Hepatocyte (in vitro differentiated cells): ENCODE measurements at places on chromosomes 7 and 10. TPM values are rescaled to one million over a fixed set of nuclear protein-coding genes. Genes with fewer than 3 reads are reported as not detected.

MAT1A gene
- 50.0 and 62.1 TPM in 2 replicates for total RNA-seq

PTPN20 gene
- 0.32 and 0.60 TPM in 2 replicates for total RNA-seq

PRF1 gene
- total RNA-seq, result not detected in 2 replicates

OR13A1 gene
- total RNA-seq, result 0.37 TPM in 1 of 2 replicates, not detected in the other

PCDH15 gene
- 0.88 and 1.1 TPM in 2 replicates for total RNA-seq

CPN1 gene
- 2.8 and 3.8 TPM in 2 replicates for total RNA-seq

DNA sequence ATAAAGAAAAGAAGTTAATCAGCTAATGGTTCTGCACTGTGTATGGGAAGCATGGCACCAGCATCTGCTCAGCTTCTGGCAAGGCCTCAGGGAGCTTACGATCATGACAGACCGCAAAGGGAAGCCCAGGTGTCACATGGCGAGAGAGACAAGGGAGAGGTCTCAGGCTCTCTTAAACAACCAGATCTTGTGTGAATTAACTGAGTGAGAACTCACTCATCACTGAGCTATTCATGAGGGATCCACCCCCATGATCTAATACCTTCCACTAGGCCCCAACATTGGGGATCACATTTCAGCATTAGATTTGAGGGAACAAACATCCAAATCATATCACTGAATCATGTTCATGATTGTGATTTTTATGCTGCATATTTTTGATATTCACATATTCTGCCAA lies 5.8 kb downstream of the USP54 start:
- peak overlapping the region; percentile 73 for H3K27ac ChIP-seq
- H3K4me1 ChIP-seq, result peaks cover 16% of the 10 kb centered on the region
- no peak for DNase-seq

GRCh38 chr10:48821692-48822091 lies 117.9 kb downstream of the LRRC18 start:
- no peak overlapping the region for H3K27ac ChIP-seq
- DNase-seq, result no peak
- H3K36me3 ChIP-seq, result no peaks in the 10 kb centered on the region
- H3K4me1 ChIP-seq, result no peaks in the 10 kb centered on the region

- H3K27me3 ChIP-seq, result no peaks in the 10 kb centered on the region
- DNase-seq, result no peak
- H3K4me1 ChIP-seq, result peaks cover 21% of the 10 kb centered on the region
- H3K27ac ChIP-seq, result peak overlapping the region; percentile 72
Observed at GRCh38 chr10:79488870-79489269, 23.5 kb upstream of the EIF5AL1 start.

DNA sequence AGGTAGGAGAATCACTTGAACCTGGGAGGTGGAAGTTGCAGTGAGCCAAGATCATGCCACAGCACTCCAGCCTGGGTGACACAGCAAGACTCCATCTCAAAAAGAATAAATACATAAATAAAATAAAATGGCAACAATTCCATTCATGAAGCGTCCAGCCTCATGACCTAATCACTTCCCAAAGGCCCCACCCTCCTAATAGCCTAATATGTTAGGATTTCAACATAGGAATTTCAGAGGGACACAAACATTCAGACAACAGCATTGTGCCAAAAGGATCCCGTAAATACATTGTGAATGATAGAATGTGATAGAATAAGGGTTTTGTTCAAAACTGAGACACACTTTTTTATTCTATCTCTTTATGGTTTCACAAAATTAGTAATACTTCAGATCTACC lies 90.3 kb downstream of the FAM107B start:
- no peaks in the 10 kb centered on the region for H3K27me3 ChIP-seq
- no peaks in the 10 kb centered on the region for H3K4me1 ChIP-seq
- H3K4me3 ChIP-seq, result no peak overlapping the region
- no peak for DNase-seq
- H3K36me3 ChIP-seq, result no peaks in the 10 kb centered on the region

GRCh38 chr10:74406006-74406405 lies 255.0 kb downstream of the ADK start:
- H3K36me3 ChIP-seq, result peaks cover 2% of the 10 kb centered on the region
- H3K27ac ChIP-seq, result no peak overlapping the region
- H3K27me3 ChIP-seq, result no peaks in the 10 kb centered on the region
- no peak overlapping the region for H3K4me3 ChIP-seq
- DNase-seq, result no peak

GRCh38 chr7:47496056-47496665 lies 85.8 kb downstream of the TNS3 start:
- DNase-seq, result no peak
- no peaks in the 10 kb centered on the region for H3K36me3 ChIP-seq
- H3K27me3 ChIP-seq, result no peaks in the 10 kb centered on the region
- no peak overlapping the region for H3K4me3 ChIP-seq

- no peak for DNase-seq
- H3K27ac ChIP-seq, result no peak overlapping the region
- no peak overlapping the region for H3K4me3 ChIP-seq
- no peaks in the 10 kb centered on the region for H3K36me3 ChIP-seq
- no peaks in the 10 kb centered on the region for H3K4me1 ChIP-seq
Observed at GRCh38 chr10:34664706-34665105, 150.4 kb downstream of the PARD3 start.

DNA sequence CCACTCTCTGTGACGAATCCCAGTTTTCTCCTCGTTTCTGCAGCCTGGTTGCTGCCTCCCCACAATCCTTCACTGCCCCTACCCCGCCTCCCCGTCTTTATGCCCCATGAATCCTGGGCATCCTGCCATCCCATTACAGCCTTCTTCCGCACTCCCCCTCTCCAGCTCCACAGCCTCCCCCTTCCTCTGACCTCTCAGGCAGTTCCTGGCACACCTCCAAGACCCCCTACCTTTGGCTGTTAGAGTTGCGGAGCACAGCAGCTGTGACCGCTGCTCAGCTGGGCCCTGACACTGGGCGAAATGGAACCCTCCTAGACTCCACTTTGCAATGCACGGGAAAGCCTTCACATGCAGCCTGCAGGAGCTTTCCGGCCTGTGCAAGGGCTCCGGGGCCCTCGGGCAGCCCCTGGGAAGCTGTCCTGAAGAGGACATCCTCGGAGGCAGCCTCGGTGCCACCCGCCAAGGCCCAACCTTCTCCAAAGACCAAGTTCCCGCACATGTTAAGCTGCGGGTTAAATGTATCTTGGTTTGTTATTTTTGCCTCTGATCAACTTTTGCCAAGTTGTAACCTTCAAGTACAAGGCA lies 400.7 kb upstream of the MKI67 start:
- H3K36me3 ChIP-seq, result no peaks in the 10 kb centered on the region
- H3K27me3 ChIP-seq, result peaks cover 4% of the 10 kb centered on the region
- no peak overlapping the region for H3K27ac ChIP-seq
- no peaks in the 10 kb centered on the region for H3K4me1 ChIP-seq
- peak; percentile 44 for DNase-seq

DNA sequence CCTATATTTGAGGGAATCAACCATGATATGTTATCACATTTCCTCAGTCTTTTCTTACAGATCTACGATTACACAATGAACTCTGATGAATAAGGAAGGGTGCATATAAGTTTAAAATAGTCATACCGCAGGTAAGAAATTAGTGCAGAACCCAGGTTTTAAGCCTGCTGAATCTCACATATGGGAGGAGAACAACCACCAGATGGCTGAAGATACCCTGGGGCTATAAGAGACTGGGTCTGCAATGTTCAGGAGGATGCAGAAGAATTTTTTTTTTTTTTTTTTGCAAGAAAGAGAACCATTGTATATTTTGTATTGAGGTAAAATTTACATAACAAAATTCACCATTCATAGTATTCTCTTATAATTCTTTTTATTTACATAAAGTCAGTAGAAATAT lies 372.3 kb upstream of the MYO3A start:
- no peaks in the 10 kb centered on the region for H3K27me3 ChIP-seq
- H3K27ac ChIP-seq, result no peak overlapping the region
- no peak for DNase-seq
- no peaks in the 10 kb centered on the region for H3K36me3 ChIP-seq

GRCh38 chr7:36036590-36036989 lies 116.5 kb upstream of the EEPD1 start:
- peaks cover 12% of the 10 kb centered on the region for H3K4me1 ChIP-seq
- H3K4me3 ChIP-seq, result no peak overlapping the region
- no peaks in the 10 kb centered on the region for H3K27me3 ChIP-seq
- H3K27ac ChIP-seq, result peak overlapping the region; percentile 78

DNA sequence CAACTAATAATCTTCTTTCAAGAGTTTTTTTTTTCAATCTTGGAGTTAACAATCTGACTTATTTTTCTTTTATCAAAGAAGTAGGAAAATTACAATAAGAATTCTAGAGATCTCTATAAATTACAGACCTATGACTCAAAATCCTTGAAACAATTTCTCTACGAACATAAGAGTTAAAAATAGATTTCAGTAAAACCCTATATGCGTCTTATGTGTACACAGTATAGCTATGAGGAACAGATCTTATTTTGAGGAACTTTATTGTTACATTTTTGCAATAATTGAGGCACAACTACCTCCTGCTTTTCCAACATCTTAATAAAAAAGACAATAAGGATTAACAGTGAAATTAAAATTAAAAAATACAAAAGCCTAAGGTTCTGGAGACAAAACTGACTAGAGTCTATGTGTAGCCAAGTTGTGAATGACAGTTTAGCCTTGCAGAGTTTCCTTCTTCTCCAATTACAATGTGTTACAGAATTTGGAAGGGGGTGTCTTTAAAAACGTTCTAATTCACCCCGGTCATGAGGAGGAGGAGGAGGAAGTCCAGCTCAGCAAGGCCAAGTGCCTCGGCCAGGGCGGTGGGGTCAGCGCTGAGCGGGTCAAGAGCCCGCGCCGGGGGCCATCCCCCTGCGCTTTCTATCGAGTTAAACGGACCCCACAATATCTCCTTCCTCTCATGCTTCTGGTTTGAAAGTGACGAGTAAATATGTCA lies 40.5 kb downstream of the AMZ1 start:
- DNase-seq, result no peak
- H3K27me3 ChIP-seq, result no peaks in the 10 kb centered on the region
- H3K4me3 ChIP-seq, result no peak overlapping the region
- H3K36me3 ChIP-seq, result no peaks in the 10 kb centered on the region

DNA sequence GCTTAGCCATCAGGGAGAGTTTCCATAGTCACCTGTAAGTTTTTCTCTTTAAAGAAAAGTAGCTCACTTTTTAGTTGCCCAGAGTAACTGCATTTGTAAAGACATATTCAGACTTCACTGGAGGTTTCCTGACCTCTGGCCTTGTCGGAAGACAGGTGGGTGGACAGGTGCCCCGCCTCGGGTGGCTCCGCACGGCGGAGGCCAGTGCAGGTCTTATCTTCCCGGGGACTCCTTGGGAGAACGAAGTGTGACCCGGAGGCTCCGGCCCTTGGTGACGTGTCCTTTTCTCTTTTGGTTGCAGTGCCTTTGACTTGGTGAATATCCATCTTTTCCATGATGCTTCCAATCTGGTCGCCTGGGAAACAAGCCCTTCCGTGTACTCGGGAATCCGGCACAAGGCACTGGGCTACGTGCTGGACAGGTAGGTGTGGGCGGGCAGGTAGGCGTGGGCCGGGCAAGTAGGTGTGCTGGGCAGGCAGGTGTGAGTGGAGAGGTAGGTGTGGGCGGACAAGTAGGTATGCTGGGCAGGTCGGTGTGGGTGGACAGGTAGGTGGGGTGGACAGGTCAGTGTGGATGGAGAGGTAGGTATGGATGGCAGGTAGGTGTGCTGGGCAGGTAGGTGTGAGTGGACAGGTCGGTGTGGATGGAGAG lies 75.8 kb downstream of the NKX6-2 start:
- H3K4me3 ChIP-seq, result no peak overlapping the region
- H3K27ac ChIP-seq, result no peak overlapping the region
- no peaks in the 10 kb centered on the region for H3K36me3 ChIP-seq
- no peaks in the 10 kb centered on the region for H3K27me3 ChIP-seq
- H3K4me1 ChIP-seq, result no peaks in the 10 kb centered on the region

GRCh38 chr7:155228894-155229293 lies 68.8 kb upstream of the INSIG1 start:
- no peak overlapping the region for H3K27ac ChIP-seq
- H3K4me3 ChIP-seq, result no peak overlapping the region
- no peaks in the 10 kb centered on the region for H3K27me3 ChIP-seq

GRCh38 chr10:51918440-51918839 lies 219.0 kb upstream of the CSTF2T start:
- no peaks in the 10 kb centered on the region for H3K4me1 ChIP-seq
- DNase-seq, result no peak
- no peaks in the 10 kb centered on the region for H3K27me3 ChIP-seq
- no peak overlapping the region for H3K27ac ChIP-seq

GRCh38 chr7:7720750-7721621 lies 2.6 kb upstream of the RPA3 start:
- DNase-seq, result no peak
- H3K27me3 ChIP-seq, result no peaks in the 10 kb centered on the region
- H3K27ac ChIP-seq, result no peak overlapping the region
- H3K36me3 ChIP-seq, result no peaks in the 10 kb centered on the region

- no peaks in the 10 kb centered on the region for H3K4me1 ChIP-seq
- no peak overlapping the region for H3K4me3 ChIP-seq
- no peak for DNase-seq
Observed at GRCh38 chr10:33594475-33594874, 260.0 kb upstream of the NRP1 start.

GRCh38 chr10:107317592-107317991 lies 153.1 kb upstream of the SORCS1 start:
- DNase-seq, result no peak
- H3K36me3 ChIP-seq, result no peaks in the 10 kb centered on the region
- H3K4me3 ChIP-seq, result no peak overlapping the region

GRCh38 chr10:69512901-69513300 lies 60.3 kb downstream of the NEUROG3 start:
- no peak overlapping the region for H3K27ac ChIP-seq
- no peaks in the 10 kb centered on the region for H3K4me1 ChIP-seq
- no peaks in the 10 kb centered on the region for H3K27me3 ChIP-seq
- H3K36me3 ChIP-seq, result no peaks in the 10 kb centered on the region
- no peak for DNase-seq
- no peak overlapping the region for H3K4me3 ChIP-seq

DNA sequence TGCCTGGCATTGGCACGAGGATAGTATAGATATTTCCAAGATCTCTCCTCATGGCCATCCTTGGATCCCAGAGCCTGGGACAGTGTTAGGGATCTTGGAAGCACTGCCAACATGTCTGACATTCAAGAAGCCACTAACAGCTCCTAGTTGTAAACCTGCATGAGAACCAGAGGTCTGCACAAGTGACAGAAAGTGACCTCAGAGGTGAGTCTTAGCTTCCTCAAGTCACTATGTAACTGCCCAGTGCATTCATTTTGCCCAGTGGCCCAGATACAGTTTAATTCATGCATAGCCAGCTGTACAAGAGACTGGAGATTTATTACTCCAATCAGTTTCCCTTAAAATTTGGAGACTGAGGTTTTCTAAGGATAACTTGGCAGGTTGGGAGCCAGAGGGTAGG lies 16.7 kb downstream of the SUGCT start:
- H3K27ac ChIP-seq, result no peak overlapping the region
- H3K27me3 ChIP-seq, result no peaks in the 10 kb centered on the region
- H3K4me1 ChIP-seq, result no peaks in the 10 kb centered on the region
- DNase-seq, result no peak
- H3K36me3 ChIP-seq, result no peaks in the 10 kb centered on the region
- no peak overlapping the region for H3K4me3 ChIP-seq
